Heart left ventricle (tissue), 16 donors: ENCODE measurements at places on chromosomes 7 and 10.

GRCh38 chr10:56178210-56178609 lies 182.8 kb downstream of the ZWINT start:
- peak; percentile 48 for DNase-seq

GRCh38 chr7:129462420-129462819 lies 28.2 kb downstream of the STRIP2 start:
- no peak for DNase-seq

DNA sequence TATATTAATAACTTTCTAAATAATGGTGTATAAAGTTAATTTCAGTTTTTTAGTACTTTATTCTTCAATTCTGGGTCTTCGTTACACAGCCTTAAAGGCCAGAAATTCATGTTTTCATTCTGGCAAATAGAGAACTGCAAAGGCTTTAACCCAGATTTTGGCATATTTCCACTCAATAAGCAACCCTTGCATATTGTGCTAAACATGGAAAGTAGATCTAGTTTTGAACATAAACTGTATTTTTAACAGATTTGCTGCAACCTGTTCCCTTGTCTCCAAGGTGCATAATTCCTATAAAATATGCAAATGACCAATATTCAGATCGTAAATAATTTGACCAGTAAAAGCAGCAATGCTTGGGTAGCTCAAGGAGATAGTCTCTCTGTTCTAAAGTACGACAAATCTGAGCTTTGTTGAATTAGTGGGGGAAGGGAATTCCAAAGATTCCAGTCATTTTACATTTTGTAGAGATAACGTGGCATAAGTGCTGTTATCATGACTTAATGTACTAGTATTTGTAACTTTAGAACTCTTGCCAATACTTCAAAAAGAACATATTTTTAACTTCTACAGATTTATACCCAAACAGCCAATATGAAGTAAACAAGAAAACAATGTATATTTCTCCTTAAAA lies 46.4 kb upstream of the RSBN1L start:
- no peak for DNase-seq

DNA sequence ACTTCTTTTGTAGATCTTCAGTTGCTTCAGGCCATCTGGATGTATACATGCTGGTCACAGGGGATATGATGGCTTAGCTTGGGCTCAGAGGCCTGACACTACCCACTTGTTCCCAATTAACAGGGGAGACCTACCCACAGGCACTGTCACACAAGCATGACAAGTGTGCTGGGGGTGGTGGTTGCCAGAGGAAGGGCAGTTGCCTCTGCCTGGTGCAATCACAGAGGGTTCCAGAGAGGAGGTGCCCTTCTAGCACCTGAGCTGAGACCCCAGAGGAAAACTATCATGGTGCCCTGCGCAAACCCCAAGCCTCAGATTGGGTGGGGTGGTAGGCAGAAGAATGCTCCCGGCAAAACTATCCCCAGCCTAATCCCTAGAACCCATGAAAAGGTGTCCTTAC lies 65.6 kb upstream of the NANOS1 start:
- DNase-seq = no peak

DNA sequence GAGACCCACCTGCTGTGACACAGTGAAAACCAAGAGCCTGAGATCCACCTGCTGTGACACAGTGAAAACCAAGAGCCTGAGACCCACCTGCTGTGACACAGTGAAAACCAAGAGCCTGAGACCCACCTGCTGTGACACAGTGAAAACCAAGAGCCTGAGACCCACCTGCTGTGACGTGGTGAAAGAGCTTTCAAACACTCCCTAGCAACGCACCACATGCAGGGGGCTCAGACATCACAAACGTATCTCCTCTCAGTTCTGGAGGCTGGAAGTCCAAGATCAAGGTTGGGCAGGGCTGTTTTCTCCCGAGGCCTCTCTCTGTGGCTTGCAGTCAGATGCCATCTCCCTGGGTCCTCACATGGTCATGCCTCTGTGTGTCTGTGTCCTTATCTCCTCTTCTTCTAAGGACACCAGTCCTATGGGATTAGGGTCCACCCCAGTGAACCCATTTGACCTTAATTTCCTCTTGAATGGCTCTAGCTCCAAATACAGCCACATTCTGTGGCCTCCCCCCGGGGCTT lies 43.8 kb downstream of the INSIG1 start:
- no peak for DNase-seq

DNA sequence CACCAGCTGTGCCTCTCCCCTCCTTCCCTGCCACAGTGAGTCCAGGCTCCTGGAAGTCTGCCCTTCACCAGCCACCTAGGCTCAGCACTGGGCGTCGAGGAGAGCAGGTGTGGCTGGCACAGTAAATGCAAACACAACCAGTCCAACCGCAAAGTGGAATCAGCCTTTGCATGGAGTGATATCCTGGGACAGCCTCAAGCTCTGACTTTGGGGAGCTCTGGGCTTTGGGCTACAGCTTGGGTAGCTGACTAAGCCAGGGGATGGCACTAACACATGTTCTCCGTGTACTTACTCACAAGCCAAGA lies 312.4 kb downstream of the KCNMA1 start:
- no peak for DNase-seq

- DNase-seq = peak; percentile 78
These were observed at the start of gene SRRM3 for GRCh38 chr7:76201732-76202665. TSS of gene SRRM3 (plus strand) at chr7:76201896. CDS start at chr7:76235067, 33,171 bp downstream.

DNA sequence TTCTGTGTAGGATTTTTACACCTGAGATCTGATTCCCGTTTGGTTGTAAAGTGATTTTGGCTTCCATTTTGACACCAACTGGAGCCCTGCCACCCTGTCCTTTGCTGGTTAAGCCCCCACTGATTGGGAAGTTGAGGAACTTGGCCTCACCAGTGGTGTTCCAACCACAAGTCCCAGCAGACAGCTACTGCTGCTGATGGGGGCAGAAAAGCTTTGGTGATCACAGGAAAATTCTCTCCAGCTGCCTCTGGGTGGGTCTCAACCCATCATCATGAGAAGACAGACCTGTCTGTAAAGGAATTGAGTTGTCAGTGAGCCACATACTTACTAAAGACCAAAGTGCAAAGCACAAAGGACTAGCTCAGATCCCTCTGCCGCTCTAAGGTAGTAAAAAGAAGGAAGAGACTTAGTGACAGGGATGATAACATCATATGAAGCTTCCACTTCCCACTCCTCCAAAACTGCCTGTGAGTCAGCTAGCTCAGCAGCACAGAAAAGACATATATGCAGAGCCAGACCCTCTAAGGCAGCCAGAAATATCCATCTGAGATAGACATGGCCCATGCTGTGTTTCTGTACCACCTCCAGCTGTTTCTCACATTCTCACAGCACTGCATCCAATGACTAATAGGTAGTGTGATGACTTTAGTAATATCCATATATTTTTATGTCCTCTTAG lies 22.4 kb upstream of the LRRC17 start:
- no peak for DNase-seq

DNA sequence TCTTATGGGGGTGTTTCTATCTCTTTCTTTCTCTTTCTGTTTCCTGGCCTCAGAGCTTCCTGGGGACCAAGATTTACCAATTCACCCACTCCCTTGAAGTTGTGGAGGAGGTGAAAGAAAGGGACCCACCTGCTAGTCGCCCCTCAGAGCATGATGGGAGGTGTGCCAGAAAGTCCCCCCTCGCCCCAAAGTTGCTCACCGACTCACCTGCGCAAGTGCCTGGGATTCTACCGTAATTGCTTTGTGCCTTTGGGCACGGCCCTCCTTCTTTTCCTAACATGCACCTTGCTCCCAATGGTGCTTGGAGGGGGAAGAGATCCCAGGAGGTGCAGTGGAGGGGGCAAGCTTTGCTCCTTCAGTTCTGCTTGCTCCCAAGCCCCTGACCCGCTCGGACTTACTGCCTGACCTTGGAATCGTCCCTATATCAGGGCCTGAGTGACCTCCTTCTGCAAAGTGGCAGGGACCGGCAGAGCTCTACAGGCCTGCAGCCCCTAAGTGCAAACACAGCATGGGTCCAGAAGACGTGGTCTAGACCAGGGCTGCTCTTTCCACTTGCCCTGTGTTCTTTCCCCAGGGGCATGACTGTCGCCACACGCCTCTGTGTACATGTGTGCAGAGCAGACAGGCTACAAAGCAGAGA lies 12.2 kb downstream of the AQP1 start:
- peak; percentile 16 for DNase-seq

- no peak for DNase-seq
These were observed 131.9 kb downstream of the NRCAM start for GRCh38 chr7:108324053-108325038.

- DNase-seq = no peak
These were observed 54.4 kb downstream of the SEMA3A start for GRCh38 chr7:84139986-84140729.

DNA sequence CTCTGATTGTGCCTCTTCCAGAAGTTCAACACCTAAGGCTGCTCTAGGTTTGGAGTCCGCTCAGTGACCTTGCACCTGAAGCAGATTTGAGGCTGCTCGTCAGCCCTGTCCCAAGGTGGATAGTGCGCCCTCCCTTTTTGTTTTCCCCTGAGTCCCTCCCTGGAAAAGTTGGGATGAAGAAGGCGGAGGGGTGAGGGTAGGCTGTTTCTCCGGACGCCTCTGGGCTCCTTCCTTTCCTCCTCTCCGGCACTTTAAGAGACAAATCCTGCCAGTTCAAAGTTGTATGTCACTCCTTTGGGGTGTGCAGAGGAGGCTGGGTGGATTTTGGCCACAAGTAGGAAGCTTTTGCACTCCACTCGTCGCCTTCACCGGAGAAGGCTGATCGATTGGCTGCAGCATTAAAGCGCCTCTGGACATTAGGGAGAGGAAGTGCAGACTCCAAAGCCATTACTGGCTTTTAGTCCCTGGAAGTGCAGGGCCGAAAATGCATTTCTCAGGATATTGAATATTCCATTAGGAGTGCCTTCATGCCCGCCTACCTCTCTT lies 81.9 kb upstream of the PRKG1 start:
- no peak for DNase-seq

DNA sequence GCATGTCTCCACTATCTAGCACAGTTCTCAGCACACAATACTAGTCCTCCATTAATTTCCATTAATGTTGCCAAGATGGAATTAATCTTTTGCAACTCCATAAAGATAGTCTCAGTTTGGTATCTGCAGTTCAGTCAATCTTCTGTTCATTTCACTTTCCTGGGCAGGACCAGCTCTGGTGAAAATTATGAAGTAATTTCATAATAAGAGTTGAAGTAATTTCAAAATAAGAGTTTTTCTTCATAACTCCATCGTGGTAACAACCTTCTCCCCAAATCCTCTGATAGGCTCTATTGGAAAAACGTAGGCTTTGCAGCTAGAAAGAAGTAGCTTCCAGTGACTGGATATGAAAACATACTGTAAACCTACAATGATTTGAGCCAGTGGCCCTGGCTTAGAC lies 618.2 kb downstream of the TYW1 start:
- DNase-seq = no peak

DNA sequence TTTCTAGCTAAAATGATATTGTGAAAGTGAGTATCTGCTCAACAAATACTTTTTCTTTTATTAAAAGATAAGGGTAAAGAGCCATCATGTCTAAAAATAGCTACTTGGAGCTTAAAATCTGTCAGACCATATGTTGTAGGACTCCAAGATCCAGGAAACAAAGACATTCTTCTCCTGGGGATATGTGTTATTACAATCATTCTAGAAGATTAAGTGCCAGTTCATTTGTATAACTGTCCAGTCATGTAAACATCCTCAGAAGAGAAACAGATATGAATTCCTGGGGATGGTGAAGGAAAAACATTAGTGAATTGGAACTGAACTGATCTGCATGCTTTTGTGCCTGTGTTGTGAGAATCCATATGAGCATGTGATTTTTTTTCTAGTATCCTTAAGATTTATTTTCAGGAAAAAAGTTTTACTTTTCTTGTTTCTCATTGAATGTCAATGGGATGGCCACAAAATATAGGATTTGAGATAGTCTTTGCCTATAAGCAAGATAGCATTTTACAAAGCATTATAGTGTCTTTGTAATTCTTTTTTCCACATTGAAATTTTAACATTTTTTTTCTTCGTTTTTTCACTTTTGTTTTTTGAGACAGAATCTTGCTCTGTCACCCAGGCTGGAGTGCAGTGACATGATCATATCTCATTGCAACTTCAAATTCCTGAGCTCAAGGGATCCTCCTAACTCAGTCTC lies 14.4 kb upstream of the MTERF1 start:
- DNase-seq = no peak

- no peak for DNase-seq
These were observed 2.2 kb upstream of the HSPB1 start for GRCh38 chr7:76300166-76300731.

- no peak for DNase-seq
These were observed 99.0 kb upstream of the CAV2 start for GRCh38 chr7:116400522-116400921.

DNA sequence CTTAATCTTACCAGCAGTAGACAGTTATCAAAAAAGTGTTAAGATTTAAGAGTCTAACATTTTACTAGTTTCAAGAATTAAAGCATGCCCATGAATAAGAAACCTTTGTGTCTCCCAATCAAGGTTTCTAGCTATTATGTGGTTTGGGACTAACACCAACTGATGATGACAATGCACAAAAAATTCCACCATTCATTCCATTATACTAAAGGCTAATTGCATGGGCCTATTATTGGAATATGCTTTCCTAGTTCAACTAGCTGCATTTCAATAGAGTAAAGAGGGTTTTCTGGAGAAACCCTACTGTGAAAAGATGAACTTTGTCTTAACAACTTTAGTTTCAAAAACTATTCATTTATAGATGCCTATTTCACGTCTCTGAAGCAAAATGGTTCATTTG lies 44.6 kb downstream of the UBE2H start:
- DNase-seq = no peak
